ENCODE measurements at places on chromosomes 2 and 18.
A peak's percentile ranks its signal among the peaks of the same experiment; 100 is the strongest.

DNA sequence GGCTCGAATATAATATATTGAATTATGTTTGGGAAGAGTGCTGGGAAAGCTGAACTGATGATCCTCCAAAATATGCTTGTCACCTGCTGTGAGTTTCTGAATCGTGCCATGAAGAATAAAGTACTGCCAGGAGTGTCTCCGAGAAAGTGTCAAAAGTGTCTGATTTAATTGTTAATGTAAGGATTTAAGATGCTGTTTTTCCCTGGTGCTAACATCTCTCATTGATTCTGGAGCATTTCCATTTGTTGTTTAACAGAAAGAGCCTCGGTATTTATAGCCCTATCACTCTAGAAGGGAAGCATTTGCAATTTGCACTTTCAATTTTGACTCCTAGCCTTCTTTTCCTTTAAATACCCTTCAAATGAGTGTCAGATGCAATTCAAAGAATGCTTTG lies 342.2 kb downstream of the RND3 start:
- no peak for DNase-seq

DNA sequence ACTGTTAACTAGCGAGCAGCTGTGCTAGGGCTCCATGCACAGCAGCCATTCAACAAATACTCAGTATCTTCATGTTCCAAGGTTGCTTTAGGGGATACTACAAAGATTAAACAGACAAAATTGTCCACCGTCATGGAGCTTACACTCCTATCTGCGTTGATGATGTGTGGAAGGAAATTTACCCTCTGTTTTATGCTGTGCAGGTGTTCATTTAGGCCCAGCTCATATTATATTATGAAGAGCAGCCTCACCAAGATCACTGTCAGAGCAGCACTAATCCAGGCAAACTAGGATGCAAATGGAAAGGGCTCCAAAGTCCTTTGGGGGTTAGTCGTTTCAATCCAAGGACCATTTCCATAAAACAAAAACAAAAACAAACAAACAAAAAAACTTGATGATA lies 13.4 kb upstream of the WIPF1 start:
- DNase-seq: no peak

DNA sequence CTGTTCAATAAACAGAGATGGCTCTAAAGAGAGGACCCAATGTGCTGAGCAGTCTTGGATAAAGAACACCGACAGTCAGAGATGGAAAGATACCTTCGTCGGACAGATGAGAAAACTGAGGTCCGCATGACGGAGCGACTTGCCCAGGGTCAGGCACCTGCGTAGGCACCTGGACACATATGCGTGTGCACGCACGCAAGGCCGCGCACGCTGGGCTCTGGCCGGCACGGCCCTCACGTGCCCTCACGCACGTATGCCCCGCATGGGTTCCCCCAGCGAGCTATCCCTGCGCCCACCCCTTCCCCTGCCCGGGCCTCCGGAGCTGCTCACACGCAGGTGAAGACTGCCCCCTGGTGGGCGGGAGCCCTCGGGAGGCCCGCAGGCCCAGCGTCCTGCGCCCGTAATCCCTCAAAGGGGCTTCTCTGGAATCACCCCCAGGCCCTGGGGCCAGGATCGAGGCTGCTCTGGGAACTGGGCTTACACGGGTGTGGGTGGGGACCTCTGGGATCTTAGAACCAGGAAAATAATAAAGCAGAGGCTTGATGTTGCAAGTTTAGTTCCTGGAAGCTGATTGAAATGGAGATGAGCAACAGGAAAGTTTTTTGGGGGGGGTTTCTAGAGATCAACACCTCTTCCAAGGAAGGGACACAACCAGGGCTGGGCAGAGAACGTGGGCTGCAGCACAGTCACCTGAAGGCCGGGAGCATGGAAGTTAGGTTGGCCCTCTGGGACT lies 246.3 kb downstream of the TNS1 start:
- peak; percentile 30 for DNase-seq

- no peak for DNase-seq
Measured at GRCh38 chr2:96591054-96591453, 47.1 kb downstream of the KANSL3 start.

- no peak for DNase-seq
Measured at GRCh38 chr2:49950646-49951045, 796.3 kb upstream of the FSHR start.

- DNase-seq: no peak
Measured at GRCh38 chr2:146385031-146385430, 1459.8 kb upstream of the ACVR2A start.

DNA sequence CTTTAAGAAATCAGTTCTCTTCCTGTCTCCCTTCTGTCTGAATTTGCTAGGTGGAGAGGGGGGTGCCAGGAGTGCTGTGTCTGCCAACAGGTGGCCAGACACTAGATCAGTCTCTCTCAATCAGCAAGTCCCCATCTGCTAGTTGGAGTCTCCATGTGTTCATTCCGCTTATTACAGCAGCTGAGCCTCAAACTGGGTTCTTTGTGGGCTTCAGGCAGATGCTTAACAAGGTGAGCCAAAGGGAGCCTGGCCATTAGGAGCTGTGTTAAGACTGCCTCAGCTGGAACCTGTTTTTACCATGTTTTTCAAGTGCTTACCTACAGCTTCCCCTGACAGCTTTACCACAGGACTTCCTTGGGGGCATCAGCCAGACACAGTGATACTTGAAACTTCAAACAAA lies 401.9 kb downstream of the LRP1B start:
- DNase-seq: peak; percentile 28

DNA sequence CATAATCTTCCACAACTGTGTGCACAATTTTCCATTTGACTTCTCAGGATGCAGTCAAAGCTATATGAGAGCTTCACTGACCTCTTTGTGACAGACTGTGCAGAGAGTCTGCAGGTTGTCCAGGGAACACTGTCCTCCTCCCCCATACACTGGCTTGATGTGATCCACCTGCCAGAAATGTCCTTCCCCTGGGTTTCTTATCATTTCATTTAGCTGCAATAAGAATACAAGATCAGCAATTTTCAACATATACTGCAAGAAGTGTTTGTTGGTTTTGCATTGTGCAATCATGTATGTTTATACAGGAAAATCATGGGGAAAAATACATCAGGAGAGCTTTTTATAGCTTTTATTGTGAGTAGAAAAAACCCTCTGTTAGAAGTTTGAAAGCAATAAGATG lies 150.7 kb downstream of the RAB3GAP1 start:
- DNase-seq: no peak

- DNase-seq: no peak
Measured at GRCh38 chr2:197268786-197269584, 41.6 kb downstream of the ANKRD44 start.

DNA sequence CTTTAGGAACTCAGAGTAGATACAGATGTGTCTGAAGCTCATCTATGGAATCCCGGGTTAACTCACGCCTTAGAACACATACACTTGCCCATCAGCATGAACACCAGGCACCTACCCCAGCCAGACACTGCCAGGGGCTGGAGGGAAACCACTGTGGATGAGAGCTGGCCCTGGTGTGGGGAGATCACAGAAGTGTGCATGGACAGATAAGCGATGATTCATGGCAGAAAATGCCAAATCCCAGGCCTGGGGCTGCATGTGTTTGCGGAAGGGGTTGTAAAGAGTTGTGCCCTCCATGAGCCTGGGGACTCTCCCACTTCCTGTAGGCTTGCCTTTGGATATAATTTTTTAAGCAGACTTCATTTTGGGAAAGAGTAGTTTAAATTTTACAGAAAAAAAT lies 193.4 kb downstream of the FHOD3 start:
- DNase-seq: no peak

GRCh38 chr2:240429872-240430491 lies 5.5 kb upstream of the GPC1 start:
- no peak for DNase-seq

DNA sequence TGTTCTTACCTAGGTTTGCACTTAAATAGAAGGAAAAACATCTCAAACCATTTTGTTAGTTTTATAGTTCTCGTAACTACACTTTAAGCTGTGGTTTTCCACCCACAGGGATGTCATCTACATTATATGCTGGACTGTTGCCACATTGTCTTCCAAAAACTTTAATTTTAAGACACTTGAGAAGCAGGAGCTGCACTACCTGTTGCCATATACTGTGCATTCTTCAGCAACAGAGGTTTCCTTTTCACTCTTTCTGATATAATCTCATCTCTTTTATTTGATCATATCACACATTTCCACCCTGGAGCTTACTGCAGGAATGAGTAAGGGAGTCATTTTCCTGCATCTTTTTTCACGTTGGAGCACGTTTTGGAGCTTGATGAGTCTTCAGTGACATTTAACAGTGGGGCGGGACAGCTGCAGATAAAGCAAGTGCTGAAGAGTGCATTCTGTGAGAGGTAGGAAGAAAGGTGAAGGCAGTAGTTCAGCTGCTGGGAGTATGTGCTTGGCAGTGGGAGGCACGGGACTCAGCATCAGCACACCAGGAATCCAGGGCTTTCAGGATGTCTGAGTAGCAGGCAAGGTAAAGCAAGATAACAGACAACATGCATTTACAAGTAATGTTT lies 3.8 kb downstream of the LIMS1 start:
- DNase-seq: no peak

- no peak for DNase-seq
Measured at GRCh38 chr18:11989966-11990380, 8.7 kb downstream of the IMPA2 start.

- no peak for DNase-seq
Measured at GRCh38 chr2:45102579-45103117, 93.4 kb upstream of the SIX2 start.

DNA sequence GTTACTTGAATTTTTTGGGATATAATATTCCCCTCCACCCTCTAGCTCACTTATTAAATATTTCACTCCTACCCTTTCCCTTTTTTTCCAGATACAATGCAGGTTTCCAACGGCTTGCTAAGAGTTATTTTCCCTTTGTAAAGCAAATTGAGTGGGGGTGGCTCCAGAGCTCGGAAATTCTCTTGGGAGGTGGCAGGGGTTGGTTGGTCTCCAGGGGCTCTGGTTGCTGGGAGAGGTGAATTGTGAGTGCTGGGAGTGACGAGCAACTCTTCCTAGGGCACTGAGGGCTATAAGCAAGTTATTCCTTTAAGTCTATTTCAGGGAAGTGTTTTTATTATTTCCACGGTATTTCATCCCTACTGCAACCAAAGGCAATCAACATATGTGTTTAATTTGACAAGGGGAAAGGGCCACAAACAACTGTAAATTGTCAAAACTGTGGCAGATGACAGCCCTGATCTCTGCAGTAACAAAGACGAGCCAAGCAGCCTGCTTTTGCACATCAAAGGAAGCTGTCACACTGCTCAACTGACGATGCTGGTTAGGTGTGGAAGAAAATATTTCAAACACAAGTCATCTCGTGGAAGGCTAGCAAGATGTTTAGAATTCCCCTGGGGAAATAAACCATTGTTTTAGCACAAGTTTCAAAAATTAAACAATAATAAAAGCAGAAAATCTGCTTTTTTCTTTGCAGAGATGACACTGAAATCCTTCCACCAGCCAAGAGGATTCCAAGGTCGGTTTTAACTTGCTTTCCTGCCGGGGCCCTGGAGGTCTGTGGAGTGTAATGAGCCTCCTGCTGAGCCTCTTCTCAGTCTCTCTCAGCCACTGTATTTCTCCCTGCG lies 34.8 kb upstream of the ASXL2 start:
- no peak for DNase-seq

- DNase-seq: no peak
Measured at GRCh38 chr2:19838616-19839015, 63.2 kb downstream of the TTC32 start.

GRCh38 chr2:60746318-60746717 lies 9.8 kb upstream of the PAPOLG start:
- no peak for DNase-seq

- no peak for DNase-seq
Measured at GRCh38 chr2:166499281-166499680, 5.2 kb upstream of the SCN7A start.

- no peak for DNase-seq
Measured at GRCh38 chr2:169087757-169088379, 18.5 kb downstream of the DHRS9 start.

DNA sequence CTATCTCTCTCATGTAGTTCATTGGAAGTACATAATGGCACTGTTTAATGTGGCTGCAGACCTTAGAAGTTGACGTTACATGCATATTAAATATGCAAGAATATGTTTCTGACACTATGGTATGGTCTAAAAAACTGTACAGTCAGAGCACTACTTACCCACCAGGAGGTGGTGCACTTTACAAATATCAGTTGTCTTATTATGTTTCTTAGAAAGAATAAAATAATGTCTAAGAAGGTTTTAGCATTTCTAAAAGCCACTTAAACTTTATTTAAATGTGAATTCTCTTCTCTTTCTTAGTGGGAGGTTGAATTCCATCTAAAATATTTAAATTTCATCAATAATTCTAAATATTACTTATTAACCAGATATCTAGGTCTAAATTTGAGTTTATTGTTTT lies 4.3 kb downstream of the TMEFF2 start:
- DNase-seq: peak; percentile 27

- no peak for DNase-seq
Measured at GRCh38 chr18:39062426-39062825, 1496.8 kb upstream of the CELF4 start.

- no peak for DNase-seq
Measured at GRCh38 chr2:150471813-150472510, 15.5 kb downstream of the RND3 start.

DNA sequence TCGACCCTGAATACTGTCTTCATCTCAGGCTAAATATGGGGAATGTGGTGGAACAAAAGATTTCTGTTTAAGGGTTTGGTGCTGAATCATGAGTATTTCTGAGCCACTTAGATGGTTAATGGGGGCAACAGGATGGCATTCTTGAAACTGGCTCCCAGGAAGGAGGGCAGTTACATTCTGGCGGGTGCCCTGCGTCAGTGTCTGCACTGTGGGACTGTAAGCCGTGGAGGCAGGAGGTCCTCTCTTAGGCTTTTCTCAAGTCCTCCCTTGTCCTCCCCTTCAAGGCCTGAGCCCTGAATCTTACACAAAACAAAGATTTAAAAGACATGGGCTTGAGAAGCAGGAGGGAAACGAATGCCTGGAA lies 45.7 kb downstream of the PSD4 start:
- DNase-seq: no peak

DNA sequence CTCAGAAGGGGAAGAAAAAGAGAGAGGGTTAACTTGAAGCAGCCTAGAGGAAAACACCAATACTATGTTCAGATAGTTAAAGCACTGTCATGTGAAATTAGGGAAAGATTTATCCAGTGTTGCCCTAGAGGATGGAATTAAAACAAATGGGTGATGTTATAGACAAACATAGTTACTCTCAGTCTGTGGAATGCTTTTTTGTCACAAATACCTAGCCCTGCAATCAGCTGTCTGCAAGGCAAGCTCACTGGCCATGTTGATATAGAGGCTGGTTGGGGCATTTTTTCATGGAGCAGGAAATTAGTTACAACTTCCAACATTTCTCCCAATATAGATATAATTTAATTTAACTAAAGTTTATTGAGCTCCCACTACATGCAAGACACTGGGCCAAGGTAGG lies 8.4 kb upstream of the RAB10 start:
- DNase-seq: no peak

- no peak for DNase-seq
Measured at GRCh38 chr18:3857544-3857943, 407.6 kb downstream of the TGIF1 start.

DNA sequence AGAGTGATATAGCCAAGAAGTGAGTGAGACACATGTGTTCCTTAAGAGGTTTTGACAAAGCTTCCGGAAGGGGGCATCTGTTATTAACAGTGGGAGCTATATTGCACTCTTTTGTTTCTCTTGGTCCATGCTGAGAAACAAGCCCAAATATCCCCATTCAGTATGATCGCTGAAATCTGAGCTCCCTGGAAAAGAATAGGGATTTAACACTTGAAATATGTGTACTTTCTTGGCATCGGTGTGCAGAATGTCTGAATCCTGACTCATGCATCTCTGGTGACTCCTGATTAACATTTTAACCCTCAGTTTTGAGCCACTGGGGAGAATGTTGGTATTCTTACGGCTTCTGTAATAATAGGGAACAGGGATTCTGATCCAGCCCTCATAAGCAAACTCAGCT lies 448.1 kb downstream of the TSN start:
- DNase-seq: no peak
